Osteocyte (in vitro differentiated cells): ENCODE measurements at places on chromosomes 13 and 19.

- H3K27ac ChIP-seq, result no peak overlapping the region
- no peaks in the 10 kb centered on the region for H3K27me3 ChIP-seq
- no peak for DNase-seq
- H3K4me1 ChIP-seq, result no peaks in the 10 kb centered on the region
- peaks cover 87% of the 10 kb centered on the region for H3K36me3 ChIP-seq
Measured at GRCh38 chr19:21410166-21410565, 13.2 kb downstream of the ZNF493 start.

GRCh38 chr19:57282011-57282643 lies 1.8 kb downstream of the ZNF460 start:
- H3K27me3 ChIP-seq, result no peaks in the 10 kb centered on the region
- peak; percentile 27 for DNase-seq
- H3K36me3 ChIP-seq, result peaks cover 17% of the 10 kb centered on the region
- H3K27ac ChIP-seq, result peak overlapping the region; percentile 56
- peaks cover 31% of the 10 kb centered on the region for H3K4me1 ChIP-seq

GRCh38 chr13:27794921-27795717 lies 2.8 kb downstream of the GSX1 start:
- H3K27me3 ChIP-seq, result peaks cover 82% of the 10 kb centered on the region
- no peak overlapping the region for H3K27ac ChIP-seq
- DNase-seq, result no peak
- peaks cover 5% of the 10 kb centered on the region for H3K36me3 ChIP-seq

GRCh38 chr13:77533875-77534788 lies 1.4 kb upstream of the SCEL start:
- no peak overlapping the region for H3K4me3 ChIP-seq
- no peaks in the 10 kb centered on the region for H3K36me3 ChIP-seq
- peaks cover 2% of the 10 kb centered on the region for H3K27me3 ChIP-seq

DNA sequence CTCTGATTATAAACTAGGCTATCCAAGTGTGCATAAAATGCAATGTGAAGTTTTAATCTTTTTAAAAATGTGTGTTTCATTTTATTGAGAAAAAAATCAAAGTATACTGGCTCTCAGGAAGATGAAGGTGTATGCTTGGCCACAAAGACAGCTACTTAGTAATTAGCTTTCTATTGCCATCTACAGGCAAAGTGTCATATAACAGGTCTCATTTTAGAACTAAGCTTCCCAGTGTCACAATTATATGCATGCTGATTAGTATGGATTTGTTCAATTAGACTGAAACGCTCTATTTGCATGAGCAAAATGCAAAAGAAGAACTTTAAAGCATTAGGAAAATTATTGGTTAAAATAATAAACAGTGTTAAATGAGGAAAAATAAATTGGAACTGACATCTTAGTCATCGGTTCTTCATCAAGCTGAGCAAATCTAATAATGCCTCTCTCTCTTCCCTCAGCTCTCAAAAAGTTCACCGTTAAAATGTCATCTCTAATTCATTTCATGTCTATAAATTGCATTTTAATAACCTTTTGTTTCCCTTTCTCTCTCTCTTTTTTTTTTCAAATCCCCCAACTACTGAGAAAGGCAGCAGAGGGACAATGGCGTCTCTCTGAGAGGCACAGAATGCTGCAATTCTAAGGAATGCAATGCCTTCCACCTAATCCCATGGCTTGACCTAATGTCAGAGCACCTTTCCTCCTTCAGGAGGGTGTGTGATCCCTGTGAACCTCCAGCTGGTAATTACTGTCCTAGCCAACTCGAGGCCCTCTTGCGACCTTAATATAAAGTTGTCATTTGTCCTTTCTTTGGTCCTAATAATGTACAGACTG lies 313.1 kb upstream of the MAB21L1 start:
- peaks cover 12% of the 10 kb centered on the region for H3K4me1 ChIP-seq
- H3K4me3 ChIP-seq, result no peak overlapping the region
- H3K36me3 ChIP-seq, result no peaks in the 10 kb centered on the region
- no peak overlapping the region for H3K27ac ChIP-seq

- peaks cover 22% of the 10 kb centered on the region for H3K4me1 ChIP-seq
- no peak for DNase-seq
- no peak overlapping the region for H3K4me3 ChIP-seq
Measured at GRCh38 chr13:65808061-65808460, 1422.1 kb downstream of the PCDH9 start.
